WTC11 (cell line): ENCODE measurements at places on chromosomes 11 and 22.

DNA sequence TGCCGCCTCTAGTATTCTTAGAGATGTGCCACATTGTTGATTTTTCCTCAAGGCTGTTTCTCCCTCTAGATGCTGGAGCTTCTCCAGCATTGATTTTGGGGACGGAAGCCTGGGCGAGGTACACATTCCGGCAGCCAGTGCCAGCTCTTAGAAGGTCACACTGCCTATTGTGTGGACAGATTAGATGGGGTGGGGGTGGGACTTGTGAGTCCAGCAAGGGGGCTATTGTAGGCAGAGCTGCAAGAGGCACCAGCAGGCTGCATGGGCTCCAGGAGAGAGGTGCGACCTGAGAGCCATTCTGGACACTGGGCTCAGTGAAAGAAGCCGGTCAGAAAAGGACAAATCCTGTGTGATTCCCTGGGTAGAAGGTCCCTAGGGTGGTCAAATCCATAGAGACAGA, 12.4 kb downstream of the C11orf21 start:
- no peak for DNase-seq

DNA sequence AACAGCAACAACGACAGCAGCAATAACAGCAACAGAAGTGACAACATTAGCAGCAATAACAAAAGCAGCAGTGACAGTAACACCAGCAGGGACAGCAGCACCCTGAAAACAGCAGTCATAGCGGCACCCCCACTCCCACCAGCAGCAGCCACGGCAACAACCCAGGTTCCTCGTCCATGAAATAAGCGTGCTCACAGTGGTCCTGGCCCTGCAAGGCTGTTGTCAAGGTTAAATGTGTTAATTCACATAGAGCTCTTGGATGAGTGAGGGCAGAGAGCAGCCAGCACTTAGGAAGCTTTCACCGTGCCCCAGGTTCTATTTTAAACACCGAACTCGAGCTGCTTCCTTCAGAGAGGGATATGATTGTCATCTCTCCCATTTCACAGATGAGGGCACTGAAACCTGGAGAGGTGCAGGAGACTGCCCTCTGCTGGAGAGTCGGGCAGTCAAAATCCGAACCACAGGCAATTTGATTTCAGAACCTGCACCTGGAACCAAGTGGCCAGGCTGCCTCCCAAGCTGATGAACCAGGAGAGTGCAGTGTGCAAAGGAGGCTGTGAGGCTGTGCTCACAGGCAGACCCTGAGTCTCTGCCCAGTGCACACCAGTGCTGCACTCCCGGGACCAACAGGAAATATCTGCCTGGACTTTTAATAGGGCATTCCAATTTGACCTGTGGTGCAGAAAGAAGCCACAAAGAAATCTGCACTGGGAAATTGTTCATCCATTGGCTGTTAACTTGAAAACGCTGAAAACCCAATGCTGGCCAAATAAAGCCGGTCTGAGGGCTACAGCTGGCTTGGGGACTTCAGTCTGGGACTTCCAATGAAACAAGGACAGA, 22.9 kb upstream of the FGF3 start:
- peak; percentile 65 for DNase-seq

GRCh38 chr22:43849731-43850130, 12.6 kb downstream of the SULT4A1 start:
- no peak for DNase-seq

GRCh38 chr11:17989306-17989705, 23.5 kb downstream of the SERGEF start:
- DNase-seq = no peak

DNA sequence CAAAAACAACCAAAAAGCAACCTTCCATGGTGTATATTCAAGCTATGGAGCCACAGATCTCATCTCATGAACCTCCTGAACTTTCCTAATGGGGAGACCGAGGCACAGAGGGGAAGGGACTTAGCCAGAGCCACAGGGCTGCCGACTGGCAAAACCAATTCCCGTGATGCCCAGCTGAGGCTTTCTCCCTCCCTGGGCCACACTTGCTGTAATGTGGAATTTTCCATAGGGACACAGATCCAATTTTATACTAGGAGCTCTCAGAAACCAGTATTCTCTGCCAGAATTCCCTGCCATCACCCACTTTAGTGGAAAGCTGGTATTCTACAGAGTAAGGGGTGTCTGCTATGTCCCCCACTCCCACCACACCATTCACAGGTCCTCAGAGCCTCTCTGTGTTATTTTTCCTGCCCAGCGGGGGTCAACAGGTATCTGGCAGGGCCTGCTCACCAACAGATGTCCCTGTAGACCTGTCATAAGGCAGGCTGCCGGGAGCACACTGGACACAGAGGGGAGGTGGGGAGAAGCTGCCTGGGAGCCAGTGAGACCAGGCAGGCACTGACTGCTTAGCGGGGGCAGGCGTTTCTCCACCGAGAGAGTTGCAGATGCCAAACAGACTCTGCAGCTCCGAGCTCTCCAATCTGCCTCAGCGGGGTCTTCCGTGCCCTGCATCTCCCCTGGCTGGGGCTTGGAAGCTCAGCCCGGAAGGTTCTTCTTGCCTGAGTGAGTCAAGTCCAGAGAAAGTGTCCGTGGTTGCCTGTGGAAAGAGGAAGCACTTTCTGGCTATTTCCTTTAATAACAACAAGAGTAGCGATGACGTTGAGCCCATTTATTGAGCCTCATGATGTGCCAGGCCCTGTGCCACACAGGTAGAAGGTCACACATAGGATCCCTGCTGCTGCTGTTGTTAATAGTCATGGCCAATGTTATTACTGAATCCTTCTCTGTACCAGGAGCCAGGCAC, 26.3 kb downstream of the RPS6KA4 start:
- DNase-seq = no peak

GRCh38 chr11:6225896-6226295, 8.5 kb downstream of the FHIP1B start:
- DNase-seq = no peak

GRCh38 chr11:15967966-15968365, 388.4 kb downstream of the SOX6 start:
- DNase-seq = no peak

- DNase-seq = peak; percentile 54
These were observed 823 bp downstream of the CEP57 start for GRCh38 chr11:95790933-95791708.

- DNase-seq = no peak
These were observed 11.9 kb upstream of the CD44 start for GRCh38 chr11:35126879-35127581.
